ENCODE measurements at places on chromosomes 1 and 21.

DNA sequence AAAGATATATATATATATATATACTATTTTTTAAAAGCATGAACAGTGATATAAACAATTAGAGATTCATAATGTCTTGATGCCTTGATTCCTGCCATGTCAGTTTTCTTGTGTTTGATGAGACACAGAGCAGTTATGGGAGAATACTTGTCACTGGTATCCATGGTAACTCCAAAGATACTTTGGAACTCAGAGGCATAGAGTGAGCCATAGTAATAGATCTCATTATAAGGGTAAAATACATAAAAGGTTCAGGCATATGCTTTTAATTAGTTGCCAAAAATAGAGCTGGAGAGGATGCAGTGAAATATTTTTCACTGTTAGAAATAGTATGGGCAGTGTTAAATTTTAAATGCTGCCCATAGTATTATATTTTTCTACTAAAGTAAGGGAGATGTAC lies 134.1 kb downstream of the SYT14 start:
- DNase-seq, result no peak

GRCh38 chr1:176880955-176881595 lies 283.4 kb downstream of the ASTN1 start:
- no peak for DNase-seq

- no peak for DNase-seq
These were observed 38.3 kb downstream of the ABCG1 start for GRCh38 chr21:42257091-42257765.

DNA sequence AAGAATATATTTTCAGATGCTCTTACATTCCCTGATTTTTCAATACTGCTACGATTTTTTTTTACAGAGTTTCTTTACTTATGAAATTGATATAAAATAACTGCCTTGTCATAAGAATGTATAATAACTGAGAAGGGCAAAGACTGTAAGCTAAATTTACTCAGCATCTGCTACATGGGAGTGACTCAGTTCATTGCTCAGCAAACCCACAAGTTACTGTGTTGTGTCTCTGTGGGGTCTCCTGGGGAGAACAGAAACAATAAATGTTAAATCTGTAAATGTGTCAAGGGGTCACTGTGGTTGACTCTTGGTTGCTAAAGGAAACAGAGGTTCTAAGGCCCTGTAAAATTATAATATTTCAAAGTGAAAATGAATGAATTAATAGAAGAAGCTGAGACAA lies 210.3 kb upstream of the CACYBP start:
- no peak for DNase-seq

GRCh38 chr1:246350745-246351144 lies 156.3 kb downstream of the SMYD3 start:
- no peak for DNase-seq

DNA sequence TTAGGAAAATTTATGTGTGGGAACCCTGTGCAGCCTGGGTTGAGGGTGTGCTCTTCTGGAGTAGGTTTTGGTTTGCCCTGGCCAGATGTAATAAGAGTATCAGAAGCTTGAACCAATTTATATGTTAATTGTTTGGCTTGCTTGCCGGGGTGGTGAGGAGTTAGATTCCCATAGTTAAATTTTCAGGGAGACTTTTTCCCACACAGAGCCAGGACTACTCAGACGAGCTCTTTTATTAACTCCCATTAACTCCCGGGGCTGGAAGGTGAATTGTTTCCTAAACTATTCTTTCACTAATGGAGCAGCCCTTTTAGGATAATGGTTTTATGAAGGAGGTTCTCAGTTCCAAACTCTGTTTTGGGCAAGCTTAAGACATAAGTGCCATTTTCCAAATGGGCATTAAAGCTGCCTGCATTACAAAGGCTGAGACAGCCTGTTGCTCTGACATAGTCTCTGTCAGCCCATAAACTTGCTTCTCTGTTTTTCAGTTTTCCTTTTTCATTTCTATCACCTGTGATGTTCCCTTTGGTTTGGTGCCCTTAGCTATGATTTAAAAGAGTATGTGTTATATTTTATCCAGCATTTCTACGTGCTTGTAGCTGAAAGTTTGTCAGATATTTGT lies 18.0 kb upstream of the RAB3GAP2 start:
- DNase-seq, result no peak

- DNase-seq, result no peak
These were observed 36.3 kb downstream of the SDC3 start for GRCh38 chr1:30872033-30872947.

GRCh38 chr1:30652152-30652841 lies 71.1 kb downstream of the MATN1 start:
- DNase-seq, result no peak

- no peak for DNase-seq
These were observed 156.0 kb upstream of the VAMP3 start for GRCh38 chr1:7615138-7615537.

DNA sequence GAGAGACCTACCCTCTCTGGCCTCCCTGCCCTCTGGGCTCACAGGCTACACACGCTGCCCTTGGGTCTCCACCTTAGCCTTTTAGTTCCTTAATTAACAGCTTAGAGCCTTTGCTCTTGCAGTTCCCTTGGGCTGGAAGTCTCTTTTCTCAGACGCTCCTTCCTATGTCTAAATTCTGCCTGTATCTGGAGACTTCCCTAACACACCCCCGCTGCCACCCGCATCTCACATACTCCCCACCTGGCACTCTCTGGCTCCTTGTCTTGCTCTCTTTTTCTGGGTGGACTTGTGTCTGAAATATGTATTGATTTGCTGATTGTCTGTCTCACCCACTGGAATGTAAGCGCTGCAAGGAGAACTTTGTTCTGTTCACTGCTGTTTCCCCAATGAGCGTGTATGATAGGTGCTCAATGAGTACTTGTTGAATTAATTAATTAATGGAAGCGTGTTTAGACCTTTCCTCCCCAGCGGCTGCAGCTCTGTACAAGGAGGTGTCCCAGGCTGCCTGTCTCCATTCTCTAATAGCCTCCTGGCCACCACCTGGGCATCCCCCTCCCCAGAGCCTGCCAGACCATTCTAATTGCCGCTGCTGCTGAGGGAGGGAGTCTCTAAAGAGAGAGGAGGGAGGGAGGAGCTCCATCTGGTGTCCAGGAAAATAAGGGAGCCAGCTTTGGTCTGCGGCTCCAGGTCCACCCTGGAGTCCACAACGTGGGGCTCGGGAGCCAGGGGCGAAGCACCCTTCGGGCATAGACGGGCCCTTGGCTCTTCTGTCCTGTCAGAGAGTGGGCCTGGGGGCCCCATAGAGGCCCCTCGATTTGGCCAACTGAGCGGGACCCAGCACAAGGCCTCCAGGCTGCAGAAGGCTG lies 95.4 kb downstream of the RNF220 start:
- no peak for DNase-seq

GRCh38 chr1:199084293-199084692 lies 445.5 kb downstream of the PTPRC start:
- no peak for DNase-seq

GRCh38 chr1:40301066-40301465 lies 16.0 kb downstream of the COL9A2 start:
- no peak for DNase-seq

- DNase-seq, result no peak
These were observed 12.2 kb downstream of the SLC35F3 start for GRCh38 chr1:233916706-233917105.

GRCh38 chr1:117077267-117077666 lies 17.1 kb downstream of the TTF2 start:
- DNase-seq, result no peak

GRCh38 chr1:37795340-37796125 lies 1.9 kb downstream of the MANEAL start:
- DNase-seq, result peak; percentile 23

DNA sequence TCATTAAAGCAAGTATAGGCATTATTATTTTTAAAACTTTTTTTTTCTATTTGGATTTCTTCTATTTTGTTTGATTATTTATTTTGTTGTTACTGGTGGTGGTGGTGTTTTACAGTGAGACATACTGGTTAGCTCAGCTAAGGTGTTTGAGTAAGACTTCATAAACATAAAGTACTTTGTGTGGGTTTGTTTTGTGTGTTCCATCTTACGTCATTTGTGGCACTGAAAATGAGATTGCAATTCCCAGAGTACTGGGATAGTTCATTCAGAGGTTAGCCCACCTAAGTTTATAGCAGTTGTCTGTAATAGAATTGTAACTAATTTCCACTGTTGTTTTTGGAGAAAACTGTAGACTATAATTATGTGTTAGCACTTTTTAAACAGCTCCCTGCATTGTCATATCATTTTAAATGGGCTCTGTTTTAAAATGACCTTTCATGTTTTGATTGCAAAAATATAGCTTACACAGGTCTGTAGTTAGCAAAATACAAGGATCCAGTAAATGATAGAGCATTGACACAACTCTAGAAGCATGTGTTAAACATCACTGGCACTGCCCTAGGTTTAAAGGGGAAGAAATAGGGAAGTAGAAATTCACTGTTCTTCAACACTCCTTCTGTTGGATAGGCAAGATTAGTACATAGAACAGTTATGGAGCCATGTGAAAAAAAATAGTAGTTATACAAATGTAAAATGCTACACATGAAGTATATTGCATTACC lies 171.7 kb downstream of the NFIA start:
- DNase-seq, result no peak

DNA sequence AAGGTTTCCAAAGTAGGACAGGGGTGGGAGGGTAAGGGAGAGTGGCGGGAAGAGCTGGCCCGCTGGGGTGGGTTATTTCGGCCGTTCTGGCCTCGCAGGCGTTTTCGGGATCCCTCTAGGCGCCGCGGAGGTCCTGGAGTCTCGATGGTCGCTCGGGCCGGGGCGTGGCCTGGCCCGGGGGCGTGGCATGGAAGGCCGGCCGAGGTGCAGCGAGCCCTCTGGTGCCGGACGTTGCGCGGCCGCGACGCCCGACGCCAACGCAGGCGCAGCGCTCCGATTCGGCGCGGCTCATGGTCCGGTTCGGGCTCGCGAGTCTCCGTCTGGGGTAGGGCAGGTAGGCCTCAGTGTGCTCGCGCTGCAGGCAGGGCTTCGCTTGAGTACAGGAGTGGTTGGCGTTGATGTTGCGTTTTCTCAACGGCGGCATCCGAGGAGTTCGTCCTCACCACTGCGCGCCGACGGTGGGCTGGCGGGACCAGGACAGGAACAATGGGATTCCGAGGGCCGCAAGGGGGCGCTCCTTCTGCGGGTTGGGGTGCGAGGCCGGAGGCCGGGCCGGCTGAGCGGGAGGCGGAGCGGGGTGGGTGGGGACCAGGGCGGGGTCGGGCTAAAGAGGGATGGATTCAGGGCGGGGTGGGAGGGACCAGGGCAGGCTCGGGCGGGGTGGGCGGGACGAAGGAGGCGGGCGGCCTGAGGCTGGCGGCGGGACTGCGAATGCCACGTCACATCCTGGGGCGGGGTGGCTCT lies at the start of gene PGBD2:
TSS of gene PGBD2 (plus strand) at position 227 of the 744 bp plus-strand sequence. CDS start 7,628 bp downstream, outside the sequence.
- DNase-seq, result peak; percentile 97

- no peak for DNase-seq
These were observed 128.2 kb downstream of the CACHD1 start for GRCh38 chr1:64598100-64598571.

DNA sequence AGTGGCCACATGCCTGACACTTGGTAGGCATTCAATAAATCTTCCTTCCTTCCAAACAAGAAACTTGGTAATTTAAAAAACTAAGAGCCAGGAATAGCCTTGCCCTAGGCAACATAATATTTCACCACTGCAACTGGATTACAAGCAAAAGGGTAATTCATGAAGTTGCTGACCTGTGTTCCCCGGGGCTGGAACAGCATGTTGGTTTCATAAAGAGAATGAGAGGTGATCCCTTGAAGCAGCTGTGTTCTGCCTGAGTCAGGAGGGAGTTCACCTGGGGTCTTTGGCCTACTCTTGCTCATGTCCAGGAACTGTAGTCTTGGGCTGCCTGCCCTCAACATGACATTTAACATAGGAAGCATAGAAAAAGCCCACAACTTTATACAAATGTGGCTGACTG lies 329.0 kb upstream of the DAB1 start:
- DNase-seq, result no peak

DNA sequence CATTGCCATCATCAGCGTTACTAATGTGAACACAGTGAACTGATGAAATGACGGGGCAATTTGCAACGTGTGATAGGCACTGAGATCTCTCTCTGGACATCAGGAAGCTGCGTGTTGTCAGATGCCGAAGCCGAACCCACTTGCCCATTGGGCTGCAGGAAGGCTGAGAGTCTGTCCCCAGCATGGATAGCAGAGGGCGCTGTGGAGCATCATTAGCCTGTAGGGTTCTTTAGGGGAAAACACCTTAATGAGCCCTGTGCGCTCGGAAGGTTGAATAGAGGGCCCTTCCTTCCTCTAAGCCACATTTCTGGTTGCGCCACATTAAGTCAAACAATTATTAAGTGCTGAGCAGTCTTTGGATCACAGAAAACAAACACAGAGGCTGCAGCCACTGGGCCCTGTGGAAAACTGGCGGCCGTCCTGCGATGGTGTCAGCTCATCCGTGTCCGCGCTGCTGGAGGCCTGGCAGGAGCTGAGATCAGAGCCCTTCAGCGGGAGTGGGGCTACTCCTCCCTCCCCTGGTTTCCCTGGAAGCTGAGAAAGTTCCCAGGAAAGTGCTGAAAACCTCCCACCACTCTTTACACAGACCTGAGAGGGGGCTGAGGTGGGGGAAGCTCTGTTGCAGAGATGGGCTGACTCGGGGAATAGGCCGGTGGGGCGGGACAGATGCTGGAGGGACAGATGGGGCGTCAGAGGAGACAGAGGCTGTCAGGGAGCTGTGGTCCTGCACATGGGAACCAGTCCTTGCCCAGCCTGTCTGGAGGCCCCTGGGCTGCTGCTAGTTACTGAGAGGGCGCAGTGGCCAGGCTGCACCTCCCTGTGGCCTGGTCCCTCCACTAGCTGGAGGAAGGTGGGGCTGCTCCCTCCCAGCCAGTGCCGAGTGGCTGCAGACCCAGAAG lies 12.7 kb downstream of the TFF2 start:
- DNase-seq, result peak; percentile 76

- DNase-seq, result no peak
These were observed 1.3 kb downstream of the TRIM63 start for GRCh38 chr1:26066160-26066559.

GRCh38 chr1:30106125-30106524 lies 617.3 kb downstream of the MATN1 start:
- no peak for DNase-seq

DNA sequence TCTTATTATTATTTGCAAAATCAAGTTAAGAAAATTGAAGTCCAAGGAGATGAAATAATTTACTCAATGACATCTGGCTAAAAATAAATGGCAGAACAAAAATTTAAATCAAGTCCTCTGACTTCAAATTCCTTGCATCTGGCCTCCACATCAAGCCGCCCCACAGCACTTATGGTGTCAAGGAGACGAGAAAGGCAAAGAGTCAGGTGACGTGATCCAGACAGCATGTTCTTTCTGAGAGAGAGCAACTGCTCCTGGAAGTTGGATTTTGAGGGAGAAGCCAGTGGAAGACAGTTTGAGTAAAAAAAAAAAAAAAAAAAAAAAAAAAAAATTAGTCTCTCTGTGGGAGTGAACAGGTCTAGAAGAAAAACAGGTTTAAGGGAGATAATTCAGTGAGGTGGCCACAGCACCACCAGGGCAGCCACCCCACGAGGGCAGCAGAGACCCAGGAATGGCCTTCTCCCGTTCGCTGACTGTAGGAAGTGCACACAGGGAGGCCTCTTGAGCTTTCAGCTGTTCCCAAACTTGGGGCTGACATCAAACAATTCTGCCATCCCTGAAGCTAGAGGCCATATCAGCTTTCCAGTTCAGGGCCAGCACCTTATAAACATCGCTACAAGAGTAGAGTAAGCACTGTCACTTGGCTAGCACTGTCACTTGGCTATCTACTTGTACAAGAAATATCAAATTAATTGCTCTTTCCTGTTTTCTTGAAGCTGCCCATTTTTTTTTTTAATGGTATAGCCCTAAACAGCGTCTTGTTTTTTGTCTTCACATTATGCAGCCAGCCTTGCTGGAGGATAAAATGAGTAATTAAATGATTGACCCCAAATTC lies 7.8 kb downstream of the C1orf162 start:
- DNase-seq, result peak; percentile 32

All from activated naive CD4-positive, alpha-beta T cell (primary cell).